ENCODE measurements at places on chromosomes 13 and 19.

DNA sequence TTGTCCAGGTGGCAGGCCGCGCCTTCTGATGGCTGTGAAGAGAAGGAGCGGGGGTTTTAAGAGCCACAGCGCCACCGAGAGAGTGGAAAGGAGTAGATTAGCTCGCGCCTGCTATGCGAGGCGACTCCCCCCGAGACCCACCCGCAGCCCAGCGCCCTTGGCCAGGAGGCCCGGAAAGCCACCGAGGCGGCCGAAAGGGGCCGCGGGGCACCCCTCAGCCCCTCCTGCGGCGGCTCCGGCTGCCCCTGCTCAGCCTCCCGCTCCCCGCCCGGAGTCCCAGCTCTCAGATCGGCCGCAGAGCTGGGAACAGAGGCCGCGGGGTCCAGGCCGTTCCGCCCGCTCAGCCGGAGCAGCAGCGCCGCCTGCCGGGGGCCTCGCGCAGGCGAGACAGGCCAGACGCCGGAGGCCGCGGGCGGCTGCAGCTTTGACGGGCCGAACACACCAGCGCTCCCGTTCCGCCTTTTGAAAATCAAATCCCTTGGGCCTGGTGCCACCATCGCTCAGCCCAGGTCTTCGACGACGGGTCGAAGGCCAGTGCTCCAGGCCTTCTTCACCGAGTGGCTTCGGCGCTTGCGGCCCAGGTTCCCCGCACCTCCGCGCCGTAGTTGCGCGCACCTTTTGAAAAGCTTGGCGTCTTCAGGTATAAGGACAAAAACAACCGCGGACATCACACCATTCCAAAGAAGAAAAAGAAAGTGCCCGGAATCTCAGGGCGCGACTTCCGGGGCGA is 15.3 kb downstream of the CDX2 start:
- DNase-seq: peak; percentile 98

- DNase-seq: peak; percentile 52
Observed at GRCh38 chr19:17183271-17183761, 31.8 kb upstream of the USE1 start.

DNA sequence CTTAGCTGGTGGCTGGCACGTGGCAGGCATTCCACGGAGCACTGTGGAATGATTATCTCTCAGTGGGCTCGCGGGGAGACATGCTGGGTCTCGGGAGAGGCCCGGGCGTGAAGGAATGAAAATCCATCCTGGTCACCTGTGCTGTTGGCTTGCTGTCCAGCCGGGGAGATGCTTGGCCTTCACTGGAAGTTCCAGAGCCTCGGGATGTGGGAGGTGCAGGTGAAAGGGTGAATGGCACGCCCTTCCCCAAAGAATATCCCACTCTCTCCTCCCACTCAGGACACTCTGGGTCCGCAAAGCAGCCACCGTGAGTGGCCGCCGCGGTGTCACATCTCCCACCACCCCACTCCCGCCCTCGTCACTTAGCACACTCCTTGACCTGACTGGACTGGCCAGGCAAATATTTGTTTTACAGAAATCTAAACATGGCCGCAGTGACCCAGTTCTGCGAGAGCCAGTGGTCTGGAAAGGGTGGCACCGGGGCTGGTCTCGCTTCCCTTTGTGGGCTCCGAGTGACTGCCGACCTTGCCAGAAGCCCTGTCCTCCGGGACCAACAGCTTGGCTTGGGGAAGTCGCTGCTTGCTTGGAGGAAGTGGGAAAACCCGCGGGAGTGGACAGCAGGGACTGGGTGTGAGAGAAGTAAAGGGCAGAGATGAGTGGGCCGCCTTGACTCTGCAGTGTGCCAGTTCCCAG is 8.0 kb downstream of the DPP9 start:
- DNase-seq: peak; percentile 84

GRCh38 chr13:53167561-53167960 is 138.9 kb downstream of the OLFM4 start:
- no peak for DNase-seq

DNA sequence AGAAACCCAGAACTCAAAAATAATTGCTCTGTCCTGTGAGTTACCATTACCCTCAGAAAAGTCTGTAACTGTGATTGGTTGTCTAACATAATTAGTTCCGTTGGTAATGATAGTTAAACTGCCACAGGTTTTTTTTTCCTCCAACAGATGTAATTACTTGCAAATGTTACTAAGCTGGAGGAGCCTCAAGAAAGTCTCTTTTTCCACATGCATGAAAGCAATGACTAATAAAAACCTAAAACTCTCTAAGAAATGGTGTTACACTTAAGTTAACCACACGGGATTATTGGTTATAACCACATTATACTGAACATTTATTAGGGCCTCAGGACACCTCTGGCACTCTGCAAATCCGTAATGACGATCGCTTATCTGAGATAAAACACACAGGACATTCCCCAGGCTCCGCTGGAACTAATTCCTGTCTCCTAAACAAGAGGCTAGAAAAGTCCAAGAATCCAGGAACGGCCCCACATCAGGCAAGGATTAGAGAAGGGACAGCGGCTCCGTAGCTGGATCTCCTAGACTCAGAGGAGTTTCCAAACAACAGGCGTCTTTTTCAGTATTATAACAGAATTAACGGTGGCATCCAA is 753 bp downstream of the ZNF235 start:
- DNase-seq: peak; percentile 44

DNA sequence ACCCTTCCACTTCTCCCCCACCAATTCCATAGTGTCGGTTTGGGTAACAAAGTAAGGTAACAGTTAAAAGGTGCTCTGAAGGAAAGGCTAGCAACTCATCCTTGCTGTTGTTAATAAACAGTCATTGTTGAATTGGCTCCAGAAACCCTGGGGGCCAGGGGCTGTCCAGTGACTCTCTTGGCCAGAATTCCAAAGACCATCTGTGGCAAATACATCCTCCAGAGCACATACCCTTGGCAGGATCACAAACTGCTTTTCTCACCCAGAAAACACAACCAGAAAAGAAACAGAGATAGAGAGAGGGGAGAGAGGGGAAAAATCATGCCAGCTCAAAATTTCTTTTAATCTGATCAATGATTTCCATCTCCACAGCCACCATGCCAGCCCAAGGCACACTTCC is 22.1 kb downstream of the CACNA1A start:
- no peak for DNase-seq

DNA sequence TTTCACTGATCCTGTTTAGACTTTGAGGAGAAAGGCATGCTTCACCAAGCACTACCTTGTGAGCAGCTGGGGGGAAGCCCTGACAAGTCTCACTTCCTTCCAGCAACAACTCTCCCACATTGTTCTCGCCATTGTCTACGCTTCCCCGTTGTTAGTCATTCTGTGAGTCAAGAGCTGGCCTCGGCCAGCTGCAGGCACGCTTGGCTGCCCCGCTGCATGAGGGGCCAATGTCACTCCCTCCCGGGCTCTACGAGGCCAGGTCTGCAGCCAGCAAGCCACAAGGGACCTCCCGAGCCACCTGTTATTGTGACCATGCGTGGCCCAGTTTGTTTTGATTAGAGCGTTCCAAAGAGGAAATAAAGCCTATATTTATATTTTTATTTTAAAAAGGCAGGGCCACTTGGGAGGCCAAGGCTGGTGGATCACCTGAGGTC is 220.9 kb downstream of the FOXO1 start:
- DNase-seq: peak; percentile 76

DNA sequence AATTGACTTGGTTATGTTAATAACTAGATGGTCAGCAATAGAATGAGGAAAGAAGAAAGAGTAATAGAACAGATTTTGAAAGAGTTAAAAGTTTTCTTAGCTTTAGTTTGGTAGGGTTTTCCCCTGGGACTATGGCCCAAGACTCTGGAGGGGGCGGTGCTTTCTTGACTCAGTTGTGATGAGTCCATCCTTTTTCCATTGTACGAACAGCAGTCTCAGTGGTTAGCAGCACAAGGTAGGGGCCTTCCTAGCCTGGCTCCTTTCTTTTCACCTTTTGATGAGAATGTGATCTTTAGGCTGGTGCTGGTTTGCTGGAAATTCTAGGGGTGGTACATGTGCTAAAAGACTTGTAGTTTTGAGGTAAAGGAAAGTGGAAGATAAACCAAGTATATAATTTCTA is 38.8 kb downstream of the ZNF506 start:
- no peak for DNase-seq

GRCh38 chr19:16330368-16330801 is 5.8 kb downstream of the KLF2 start:
- peak; percentile 95 for DNase-seq

- no peak for DNase-seq
Observed at GRCh38 chr13:98060282-98060681, 82.6 kb upstream of the FARP1 start.

DNA sequence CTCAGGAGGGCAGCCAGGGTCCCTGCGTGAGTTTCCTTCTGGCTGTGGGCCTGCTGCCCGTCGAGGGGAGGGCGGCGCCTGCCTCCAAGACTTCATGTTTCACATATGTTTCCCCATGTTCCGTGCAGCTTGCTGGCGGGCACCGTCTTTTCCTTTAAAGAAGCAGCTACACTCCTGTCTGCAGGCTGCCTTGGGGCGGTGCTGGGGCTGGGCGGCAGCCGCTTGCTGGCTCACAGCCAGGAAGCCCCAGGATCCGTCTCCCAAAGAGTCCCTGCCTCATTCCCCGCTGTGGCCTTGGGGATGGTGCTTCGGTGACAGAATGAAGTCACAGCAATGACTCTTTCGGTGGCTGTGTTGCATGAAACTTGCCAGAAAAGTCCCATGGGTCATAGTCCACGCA is 24.9 kb downstream of the PIAS4 start:
- no peak for DNase-seq

GRCh38 chr19:21483589-21484170 is 21.7 kb upstream of the ZNF429 start:
- peak; percentile 83 for DNase-seq

DNA sequence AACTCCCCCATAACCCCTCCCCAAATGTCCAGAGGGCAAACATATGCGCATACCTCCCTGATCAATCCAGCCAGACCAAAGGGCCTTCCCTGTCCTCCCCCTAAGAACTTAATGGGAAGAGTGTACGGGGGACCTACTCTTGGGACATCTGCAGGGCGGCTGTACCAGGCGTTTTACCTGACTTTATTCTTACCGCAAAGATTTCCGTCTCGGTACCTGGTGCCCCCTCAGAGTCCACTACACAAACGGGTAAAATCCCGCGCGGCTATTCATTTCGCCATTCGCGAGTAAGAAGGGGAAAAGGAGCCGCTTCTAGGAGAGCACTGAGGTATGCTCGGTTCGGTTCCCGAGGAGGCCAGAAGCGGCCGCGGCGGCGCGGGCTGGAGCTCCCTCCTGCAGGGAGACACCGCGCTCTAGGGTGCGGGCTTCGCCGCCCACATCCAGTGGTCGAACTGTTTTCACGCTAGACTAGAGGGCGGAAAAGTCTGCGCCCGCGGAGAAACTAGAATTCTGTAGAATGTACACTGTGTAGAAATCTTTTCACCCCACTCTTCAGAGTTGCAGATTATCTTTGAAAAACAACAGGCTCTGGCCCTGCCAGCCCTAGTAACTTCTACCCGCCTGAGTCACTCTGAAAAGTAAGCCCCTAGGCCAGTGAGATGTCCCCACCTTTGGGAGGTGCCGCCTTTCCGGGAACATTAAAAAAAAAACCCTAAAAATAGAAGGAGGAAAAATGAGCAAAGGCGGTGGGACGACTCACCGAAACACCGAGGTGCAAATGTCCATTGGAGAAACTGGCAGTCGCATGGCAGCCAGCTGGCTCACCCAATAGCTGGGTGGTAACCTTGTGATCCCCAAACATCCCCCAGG is 3.8 kb upstream of the TSHZ3 start:
- DNase-seq: no peak

GRCh38 chr13:77423296-77423695 is 96.4 kb upstream of the MYCBP2 start:
- DNase-seq: no peak

DNA sequence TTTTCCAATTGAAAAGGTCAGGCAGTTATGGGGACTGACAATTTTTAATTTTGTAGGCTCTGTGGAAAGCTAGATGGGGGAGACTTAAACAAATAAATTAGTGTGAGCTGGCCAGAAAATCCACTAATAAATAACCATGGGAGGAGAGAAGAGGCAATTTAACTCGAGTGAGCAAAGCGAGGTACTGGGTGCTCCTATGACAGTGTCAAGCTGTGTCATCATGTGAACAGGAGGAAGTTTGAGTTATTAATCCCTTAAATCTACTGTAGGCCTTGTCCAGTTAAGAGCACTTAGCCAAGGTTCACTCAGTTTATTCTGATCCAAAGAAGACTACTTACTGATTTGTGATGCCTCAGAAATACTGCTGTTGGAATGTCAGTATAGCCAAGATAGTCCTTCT is 122.8 kb downstream of the OXGR1 start:
- no peak for DNase-seq

DNA sequence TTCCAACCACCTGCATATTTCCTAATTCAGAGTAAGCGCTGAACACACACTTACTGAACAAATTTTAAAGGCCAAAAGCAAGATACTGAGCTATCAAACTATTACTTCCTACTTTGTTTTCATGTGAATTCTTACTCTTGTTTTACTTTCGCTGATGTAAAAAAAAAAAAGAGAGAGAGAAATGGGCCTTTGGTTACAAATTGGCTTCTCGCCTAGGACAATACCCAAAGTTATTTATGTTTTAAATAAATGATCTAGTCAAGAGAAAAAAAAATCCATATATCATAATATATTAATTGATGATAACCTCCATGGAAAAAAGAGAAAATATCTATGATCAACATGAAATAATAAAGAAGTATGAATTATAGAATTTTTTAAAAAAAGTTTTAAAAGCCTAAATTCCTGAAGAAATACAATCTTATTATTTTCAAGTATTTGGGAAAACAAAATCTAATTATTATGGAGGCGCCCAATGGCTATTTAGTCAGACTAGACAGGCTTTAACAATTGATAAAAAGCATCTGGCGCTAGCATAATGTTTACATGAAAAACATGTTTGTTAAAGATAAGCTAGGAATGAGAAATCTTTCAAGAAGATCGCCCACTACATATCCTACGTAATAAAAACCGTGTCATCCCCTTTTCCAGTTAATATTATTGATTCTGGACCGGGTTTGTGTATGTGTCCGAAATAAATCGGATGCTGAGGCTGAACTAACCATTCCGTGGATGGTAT is 9.0 kb downstream of the COL4A1 start:
- DNase-seq: no peak

- DNase-seq: peak; percentile 75
Observed at GRCh38 chr13:51643105-51643881, 59.0 kb downstream of the WDFY2 start.

GRCh38 chr13:76886005-76886291 is 257 bp downstream of the KCTD12 start:
- DNase-seq: no peak

Measured in osteoblast (primary cell).